ENCODE measurements at places on chromosomes 1 and 21.

DNA sequence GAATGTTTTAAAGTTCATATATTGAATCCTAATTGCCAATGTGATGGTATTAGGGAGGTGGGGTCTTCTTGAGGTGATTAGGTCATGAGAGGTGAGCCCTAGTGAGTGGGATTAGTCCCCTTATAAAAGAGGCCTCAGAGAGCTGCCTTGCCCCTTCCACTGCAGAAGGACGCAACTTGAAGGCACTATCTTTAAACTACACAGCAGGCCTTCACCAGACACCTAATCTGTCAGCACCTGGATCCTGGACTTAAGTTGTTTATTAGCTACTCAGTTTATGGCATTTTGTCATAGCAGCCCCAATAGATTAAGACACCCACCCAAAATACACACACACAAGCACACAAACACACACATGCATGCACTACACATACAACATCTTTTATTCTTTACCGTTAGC, 61.4 kb downstream of the DAB1 start:
- no peak for DNase-seq

GRCh38 chr1:160373696-160374095, 6.8 kb downstream of the NHLH1 start:
- no peak for DNase-seq

GRCh38 chr1:99181892-99182291, 82.4 kb upstream of the PLPPR4 start:
- DNase-seq, result no peak

GRCh38 chr1:235503403-235504121, 690 bp downstream of the B3GALNT2 start:
- peak; percentile 38 for DNase-seq

GRCh38 chr21:17786071-17786850, 32.9 kb downstream of the C21orf91 start:
- no peak for DNase-seq

DNA sequence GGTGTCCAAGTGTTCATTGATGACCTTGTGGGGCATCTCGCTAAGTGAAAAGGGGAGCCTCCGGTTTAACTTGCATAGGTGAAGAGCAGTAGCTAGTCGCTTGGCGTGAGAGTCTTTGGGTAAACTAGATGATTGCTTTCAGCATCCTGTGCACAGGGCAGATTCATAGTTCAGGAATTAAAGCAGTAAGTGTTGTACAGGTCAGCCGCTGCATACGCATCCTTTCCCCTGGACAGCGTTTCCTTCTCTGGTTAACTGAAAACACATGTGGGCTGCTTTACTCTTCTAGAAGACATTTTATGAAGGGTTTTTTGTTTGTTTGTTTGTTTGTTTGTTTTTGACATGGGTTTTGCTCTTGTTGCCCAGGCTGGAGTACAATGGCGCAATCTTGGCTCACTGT, 12.1 kb downstream of the NDUFV3 start:
- no peak for DNase-seq

DNA sequence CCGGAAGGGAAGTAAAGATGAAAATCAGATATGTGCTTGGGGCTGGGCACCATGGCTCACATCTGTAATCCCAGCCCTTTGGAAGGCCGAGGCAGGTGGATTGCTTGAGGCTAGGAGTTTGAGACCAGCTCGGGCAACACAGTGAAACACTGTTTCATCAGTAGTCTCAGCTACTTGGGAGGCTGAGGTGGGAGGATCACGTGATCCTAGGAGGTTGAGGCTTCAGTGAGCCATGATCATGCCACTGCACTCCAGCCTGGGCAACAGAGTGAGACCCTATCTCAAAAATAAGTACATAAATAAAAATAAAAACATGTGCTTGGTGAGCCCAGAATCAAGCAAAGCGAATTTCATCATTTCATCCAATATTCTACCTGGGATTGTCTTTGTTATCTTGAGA, 23.3 kb upstream of the PCP4 start:
- DNase-seq, result no peak

GRCh38 chr21:38477226-38477625, 21.1 kb downstream of the ERG start:
- no peak for DNase-seq

DNA sequence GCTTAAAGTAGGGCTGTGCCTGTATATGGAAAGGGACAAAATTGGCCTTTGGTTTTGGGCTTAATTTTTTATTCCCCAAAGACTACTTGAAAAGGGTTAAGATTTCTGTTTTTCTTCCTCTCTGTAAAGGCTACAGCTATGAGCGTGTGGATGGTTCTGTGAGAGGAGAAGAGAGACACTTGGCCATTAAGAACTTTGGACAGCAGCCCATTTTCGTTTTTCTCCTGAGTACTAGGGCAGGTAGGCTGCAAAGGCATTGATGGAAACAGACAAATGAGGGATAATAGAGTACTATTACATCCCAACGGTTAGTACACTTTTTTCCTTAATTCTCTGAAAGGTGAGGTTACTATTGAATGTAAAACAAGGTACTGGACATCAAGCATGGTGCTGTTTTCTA, 29.6 kb downstream of the CHD1L start:
- DNase-seq, result no peak

- no peak for DNase-seq
These were observed 2.3 kb downstream of the ASTN1 start for GRCh38 chr1:177162243-177162642.

DNA sequence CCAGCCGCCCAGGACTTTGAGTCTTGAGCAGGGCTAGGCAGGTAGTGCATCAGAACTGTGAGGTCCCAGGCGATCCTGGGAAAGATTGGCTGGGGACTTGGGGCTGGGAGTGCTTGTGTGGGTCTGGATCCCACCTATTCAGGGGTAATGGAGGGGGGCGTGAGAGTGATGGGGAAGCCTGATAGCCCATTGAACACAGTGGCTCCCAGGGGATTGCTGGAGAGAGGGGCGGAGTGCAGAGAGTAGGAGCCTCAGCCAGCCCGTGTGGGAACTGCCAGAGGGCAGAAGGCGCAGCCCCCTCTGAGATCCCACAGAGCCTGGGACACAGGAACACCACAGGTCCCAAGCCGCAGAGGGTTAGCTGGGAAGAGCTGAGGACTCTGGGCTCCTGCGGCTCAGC, 19.3 kb upstream of the PDZK1IP1 start:
- DNase-seq, result no peak

- DNase-seq, result no peak
These were observed 126.4 kb upstream of the GALNT2 start for GRCh38 chr1:229940684-229941083.

- no peak for DNase-seq
These were observed 111.3 kb downstream of the GREM2 start for GRCh38 chr1:240500647-240501046.

DNA sequence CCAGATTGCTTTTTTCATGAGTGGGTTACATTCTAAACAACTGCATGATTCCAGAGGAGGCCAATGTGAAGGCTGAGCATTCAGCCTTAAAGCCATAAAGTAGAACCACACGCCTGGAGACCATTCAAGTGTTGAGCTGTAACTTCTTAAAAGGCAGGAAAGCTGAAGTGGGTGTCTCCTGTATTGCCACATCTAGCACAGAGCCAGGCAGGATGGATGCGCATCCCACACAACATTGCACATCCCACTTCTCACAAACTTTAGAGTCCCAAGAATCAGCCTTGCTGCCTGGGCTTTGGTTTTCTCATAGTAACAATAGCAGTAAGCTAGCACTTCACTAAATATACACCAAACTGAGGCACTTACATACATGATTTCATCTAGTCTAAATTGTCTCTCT, 151.7 kb downstream of the DAB1 start:
- DNase-seq, result no peak

- DNase-seq, result no peak
These were observed 23.0 kb upstream of the ZBTB40 start for GRCh38 chr1:22428672-22429071.

- DNase-seq, result no peak
These were observed 75.6 kb upstream of the HIVEP3 start for GRCh38 chr1:41994195-41994894.

- DNase-seq, result peak; percentile 68
These were observed 70.8 kb downstream of the PLPP3 start for GRCh38 chr1:56508523-56508983.

- peak; percentile 87 for DNase-seq
These were observed 107.7 kb upstream of the ERRFI1 start for GRCh38 chr1:8133657-8134430.

DNA sequence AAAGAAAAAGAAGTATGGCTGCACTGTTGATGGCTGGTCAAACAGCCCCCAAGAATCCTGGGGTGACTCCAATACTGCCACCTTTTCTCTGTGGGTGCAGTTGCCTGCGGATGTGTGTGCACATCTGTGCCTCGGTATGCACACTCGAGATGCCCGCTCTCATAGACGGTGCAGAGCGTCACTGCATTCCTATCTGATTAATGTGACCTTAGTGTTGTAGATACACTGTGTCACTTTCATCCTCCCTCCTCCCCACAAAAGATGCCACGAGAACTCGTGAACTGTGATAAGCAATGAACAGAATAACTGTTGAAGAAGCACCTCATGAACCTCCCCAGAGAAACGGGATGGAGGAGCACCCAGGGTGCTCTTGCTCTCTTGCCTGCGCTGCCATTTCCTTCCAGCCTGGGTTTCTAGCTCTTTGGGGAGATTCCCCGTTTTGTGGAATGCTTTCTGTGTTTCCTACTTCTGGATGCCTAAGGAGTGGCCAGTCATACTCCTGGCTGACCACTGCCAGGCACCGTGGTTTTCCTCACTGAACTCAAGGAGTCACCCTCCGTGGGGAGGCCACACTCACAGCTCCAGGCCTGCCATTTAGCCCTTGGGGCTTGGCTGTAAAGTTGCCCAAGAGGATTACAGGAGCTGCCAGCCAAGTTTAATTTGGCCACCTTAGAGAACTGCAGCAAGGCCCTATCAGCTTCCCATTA, 32.0 kb downstream of the NTPCR start:
- no peak for DNase-seq

- DNase-seq, result no peak
These were observed 5.8 kb upstream of the KIAA0040 start for GRCh38 chr1:175198332-175198731.

GRCh38 chr1:208243967-208244916, at the start of gene PLXNA2:
Gene PLXNA2, minus strand, starts transcription at chr1:208244384. Its CDS starts 26,462 bp downstream, at chr1:208217922.
- peak; percentile 64 for DNase-seq

DNA sequence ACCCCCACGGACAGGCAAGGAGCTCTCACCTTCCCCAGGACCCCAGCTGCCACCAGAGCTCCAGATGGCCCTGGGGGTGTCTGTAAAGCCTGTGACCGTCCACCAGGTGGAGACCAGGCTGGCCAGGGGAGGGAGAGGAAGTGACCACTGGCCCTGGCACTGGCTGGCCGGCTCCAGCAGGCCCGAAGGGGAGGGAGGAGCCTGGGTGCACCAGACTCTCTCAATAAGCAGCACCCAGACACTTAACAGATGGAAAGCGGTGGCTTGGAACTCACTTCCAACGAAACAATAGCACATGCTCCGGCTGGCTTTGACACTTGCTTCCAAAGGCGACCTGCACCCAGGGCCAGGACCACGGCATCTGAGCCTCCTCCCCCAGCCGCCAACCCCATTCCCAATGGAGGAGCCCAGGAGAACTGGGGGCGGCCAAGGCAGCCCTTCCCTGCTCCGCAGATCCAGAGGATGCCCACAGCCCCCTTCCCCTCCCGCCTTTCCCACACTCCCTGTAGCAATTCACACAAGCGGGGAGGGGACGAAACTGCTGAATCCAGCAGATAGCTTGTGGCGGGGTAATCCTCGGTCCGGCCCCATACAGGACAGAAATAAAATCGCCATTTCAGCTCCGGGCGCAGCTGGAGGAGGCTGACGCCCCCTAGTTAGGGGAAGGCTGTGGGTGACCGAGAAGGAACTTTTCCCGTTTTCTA, 742 bp upstream of the PDE9A start:
- peak; percentile 43 for DNase-seq

DNA sequence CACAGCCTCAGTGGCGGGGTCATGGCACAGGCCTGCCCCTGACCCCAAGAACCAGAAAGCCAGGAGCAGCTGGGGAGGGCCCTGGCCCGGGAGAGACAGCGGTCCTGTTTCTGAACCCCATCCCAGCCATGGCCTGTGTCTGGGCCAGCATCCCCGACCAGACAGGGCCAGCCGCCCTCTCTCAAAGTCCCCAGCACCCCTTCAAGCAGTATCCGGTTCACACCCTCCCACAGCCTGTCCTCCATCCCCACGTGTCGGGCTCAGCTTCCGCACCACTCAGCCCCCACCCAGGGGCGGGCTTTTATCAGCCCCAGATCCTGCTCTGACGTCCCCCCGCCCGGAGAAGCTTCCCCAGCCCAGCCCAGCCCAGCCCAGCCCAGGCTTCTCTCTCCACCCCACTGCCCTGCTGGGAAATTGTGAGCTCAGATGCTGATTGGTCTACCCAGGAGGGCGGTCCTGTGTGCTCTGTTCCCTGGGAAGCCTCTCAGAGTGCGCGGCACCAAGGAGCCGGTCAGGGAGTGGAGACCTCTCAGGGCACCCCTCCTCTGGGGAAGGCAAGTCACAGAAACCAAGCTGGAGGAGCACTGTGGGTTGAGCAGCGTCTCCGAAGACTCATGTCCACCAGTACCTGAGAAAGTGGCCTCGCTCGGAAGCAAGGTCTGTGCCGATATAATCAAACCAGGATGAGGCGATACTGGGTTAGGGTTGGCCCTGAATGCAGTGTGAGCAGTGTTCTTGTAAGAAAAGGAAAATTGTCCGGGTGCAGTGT, 4.7 kb upstream of the FAAP20 start:
- peak; percentile 86 for DNase-seq

GRCh38 chr1:227428803-227429202, 110.5 kb upstream of the CDC42BPA start:
- DNase-seq, result no peak

- DNase-seq, result no peak
These were observed 73.5 kb upstream of the AKT3 start for GRCh38 chr1:243923292-243924171.

GRCh38 chr1:16073490-16074119, at the start of gene FAM131C:
Gene FAM131C, minus strand, starts transcription at chr1:16073651. Its CDS starts 209 bp downstream, at chr1:16073442.
- DNase-seq, result no peak

GRCh38 chr1:15370781-15371520, 38.7 kb upstream of the EFHD2 start:
- no peak for DNase-seq

GRCh38 chr1:172673761-172674160, 14.9 kb downstream of the FASLG start:
- DNase-seq, result no peak

DNA sequence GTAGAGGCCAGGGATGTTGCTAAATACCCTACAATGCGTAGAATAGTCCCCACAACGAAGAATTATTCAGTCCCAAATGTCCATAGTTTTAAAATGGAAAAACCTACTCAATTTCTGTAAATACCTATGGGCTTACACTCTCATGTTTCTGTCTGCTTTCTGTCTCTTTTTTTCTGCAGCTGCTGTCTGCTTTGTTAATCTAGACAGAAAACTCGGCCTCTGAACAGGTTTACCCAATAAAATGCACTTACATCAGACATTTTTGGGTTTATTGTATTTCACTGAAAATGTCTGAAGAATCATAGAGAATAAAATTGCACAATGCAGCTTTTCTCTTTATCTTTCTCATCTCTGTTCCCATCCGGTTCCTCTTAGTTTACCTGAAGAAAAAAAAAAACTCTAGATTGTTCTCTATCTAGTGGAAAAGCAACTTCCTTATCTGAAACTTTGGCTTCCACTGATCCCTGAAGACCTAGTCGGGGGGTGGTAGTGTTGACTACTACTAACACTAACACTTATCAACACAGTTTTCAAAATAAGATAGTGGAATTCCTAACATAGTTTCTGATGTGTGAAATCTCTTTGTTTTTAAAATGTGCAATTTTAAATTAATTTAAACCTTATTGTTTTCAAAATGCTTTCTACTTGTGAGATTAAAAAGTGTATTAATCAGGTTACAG, 76.9 kb upstream of the CCDC190 start:
- no peak for DNase-seq

GRCh38 chr1:229136822-229137221, 134.1 kb upstream of the RAB4A start:
- no peak for DNase-seq

Measured in tibial nerve (tissue), 4 donors.